IPS DF 6.9 (cell line): ENCODE measurements at places on chromosomes 3 and 15.

GRCh38 chr3:125166599-125167136 lies 45.9 kb downstream of the SLC12A8 start:
- DNase-seq: no peak

GRCh38 chr3:140588558-140588957 lies 89.3 kb upstream of the TRIM42 start:
- peak; percentile 16 for DNase-seq

DNA sequence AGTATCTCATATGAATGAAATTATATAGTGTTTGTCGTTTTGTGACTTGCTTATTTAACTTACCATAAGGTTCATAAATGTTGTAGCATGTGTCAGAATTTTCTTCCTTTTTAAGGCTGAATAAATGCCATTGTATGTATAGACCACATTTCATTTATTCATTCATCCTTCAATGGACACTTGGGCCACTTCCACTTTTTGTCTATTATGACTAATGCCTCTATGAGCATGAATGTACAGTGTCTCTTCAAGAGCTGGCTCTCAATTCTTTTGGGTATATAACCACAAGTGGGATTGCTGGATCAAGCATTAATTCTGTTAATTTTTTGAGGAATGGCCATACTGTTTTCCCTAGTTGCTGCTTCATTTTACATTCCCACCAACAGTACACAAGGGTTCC lies 156.1 kb downstream of the VPS8 start:
- no peak for DNase-seq

GRCh38 chr3:2097641-2098191 lies 950 bp upstream of the CNTN4 start:
- DNase-seq: no peak

- no peak for DNase-seq
Observed at GRCh38 chr15:92596623-92597022, 59.0 kb downstream of the FAM174B start.

GRCh38 chr3:99925584-99926230 lies 108.0 kb downstream of the CMSS1 start:
- DNase-seq: no peak

DNA sequence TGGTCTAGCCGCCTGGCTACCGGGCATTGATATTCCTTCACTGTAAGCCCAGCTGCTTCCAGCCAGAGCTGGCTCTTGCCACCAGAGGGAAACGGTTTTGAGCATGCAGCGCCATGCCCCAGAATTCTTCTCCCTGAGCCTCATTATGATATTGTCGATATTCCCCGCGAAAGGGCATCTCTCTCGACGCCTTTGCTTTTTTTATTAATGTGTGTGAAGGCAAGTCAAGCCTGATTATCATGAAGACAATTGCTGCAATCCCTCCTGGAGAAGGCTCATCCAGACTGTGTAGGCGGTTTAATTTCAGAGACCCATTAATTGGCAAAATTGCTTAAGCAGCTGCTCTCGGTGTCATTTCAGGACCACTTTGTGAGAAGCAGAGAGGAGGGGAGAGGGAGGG lies 321.2 kb upstream of the TLE3 start:
- DNase-seq: no peak

DNA sequence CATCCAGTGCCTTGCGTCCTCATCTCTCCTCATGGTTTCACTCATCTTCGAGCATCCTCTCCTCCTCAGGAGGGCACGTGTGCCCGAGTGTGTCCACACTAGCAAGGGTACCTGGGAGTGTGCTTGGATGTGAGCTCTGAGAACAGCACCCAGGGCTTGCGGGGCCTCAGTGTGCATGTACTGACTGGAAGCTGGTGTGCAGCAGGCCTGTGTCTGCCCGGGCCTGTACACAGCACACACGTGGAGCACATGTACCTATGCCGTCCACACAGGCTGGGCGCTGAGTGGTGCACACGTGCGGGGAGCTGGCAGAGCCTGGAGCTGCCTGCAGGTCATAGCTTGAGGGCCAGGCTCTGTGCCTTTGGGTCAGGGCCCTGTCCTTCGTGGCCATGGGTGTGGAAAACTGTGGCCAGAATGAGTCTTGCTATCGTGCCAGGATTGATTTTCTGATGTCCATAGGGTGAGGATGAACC lies 34.9 kb downstream of the TSPAN3 start:
- DNase-seq: no peak

GRCh38 chr3:30733209-30733608 lies 126.8 kb downstream of the TGFBR2 start:
- DNase-seq: no peak

DNA sequence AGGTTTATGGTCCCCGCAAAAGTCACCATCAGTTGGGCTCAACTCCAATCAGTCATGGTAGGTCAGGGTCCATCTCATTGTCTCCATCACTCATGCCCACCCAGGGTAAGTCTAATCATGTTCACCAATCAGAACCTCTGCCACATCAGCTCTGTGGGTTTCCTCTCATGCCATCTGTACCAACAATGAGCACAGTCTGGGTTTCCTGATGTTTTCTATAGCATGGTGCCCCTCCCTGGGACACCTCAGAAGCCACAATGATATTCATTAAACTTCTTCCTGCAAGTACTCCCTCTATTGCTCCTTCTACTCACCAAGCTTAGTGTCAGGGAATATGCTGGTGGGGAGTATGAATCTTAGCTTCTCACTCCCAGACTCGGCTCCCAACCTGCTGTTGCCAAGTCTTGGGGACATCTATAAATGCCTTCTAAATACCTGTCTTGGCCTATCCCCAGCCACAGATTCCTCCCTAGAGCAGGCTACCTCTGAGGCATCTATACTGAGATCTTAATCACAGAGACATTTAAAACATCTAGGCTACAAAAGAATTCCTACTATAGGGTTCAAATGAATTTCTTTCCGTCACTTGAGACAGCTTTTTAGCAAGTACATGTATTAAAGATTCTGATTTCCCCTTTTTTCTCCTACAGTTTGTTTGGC lies 5.0 kb upstream of the CCR2 start:
- no peak for DNase-seq

GRCh38 chr15:28962851-28963710 lies 77.3 kb downstream of the APBA2 start:
- DNase-seq: no peak

GRCh38 chr3:9179826-9180763 lies 69.4 kb downstream of the SRGAP3 start:
- no peak for DNase-seq

- DNase-seq: no peak
Observed at GRCh38 chr15:41610048-41610447, 50.2 kb upstream of the MGA start.

DNA sequence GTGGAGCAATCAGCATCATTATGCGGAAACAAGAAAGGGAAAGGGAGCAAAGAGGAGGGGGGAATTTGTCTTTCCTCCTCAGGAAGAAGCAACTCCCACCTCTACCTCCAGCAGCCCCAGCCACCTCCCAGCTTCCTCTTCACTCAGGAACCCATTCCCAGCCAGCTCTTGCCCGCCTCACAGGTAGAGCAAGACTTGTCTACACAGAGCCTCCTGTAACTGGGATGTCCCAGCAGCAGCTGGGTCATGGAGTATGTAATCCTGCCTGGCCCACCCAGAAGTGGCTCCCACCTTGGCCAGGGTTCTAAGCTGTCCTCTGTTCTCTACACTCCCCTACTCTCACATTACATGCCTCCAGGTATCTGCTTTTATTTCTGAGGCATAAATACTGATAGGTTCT lies 14.0 kb downstream of the IGDCC3 start:
- DNase-seq: no peak

DNA sequence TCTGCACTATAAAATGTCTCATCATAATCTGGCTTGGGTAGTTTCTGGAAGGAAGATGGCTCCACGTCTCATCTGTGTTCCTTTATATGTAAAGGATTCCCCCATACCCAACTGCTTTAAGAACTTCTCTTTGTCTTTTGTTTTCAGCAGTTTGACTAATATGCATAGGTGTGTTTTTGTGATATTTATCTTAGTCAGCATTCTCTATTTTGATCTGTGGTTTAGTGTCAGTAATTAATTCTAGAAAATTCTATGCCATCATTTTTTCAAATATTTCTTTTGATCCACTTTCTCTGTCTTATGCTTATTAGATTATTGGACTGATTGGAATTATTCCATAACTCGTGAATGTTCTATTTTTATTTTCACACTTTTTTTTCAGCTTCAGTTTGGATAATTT lies 286.3 kb upstream of the THRB start:
- DNase-seq: no peak

DNA sequence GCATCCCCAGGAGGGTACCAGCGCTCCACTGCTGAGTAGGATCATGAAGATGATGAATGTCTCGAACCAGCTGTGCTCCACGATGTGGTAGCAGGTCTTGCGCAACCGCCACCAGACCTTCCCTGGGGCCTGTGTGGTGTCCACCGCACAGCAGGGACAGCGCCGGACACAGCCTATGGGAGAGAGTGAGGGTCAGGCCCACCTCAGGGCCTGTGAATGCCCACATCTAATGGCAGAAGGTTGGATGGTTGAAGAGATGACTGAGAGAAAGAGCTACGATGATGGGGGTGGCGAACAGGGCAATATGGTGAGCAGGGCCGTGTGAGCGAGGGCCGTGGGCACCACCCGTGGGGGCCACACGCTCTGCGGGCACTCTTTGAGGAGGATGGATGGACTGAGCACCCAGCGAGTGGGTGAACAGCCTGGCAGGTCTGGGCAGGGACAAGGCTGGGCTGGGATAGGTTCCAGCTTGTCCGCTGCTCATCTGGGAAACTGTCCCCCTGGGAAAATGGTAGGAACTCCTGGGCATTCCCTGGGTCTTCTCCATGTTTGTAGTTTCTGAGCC lies 74.1 kb downstream of the SCN5A start:
- no peak for DNase-seq

GRCh38 chr3:181941250-181941649 lies 229.5 kb downstream of the SOX2 start:
- no peak for DNase-seq

DNA sequence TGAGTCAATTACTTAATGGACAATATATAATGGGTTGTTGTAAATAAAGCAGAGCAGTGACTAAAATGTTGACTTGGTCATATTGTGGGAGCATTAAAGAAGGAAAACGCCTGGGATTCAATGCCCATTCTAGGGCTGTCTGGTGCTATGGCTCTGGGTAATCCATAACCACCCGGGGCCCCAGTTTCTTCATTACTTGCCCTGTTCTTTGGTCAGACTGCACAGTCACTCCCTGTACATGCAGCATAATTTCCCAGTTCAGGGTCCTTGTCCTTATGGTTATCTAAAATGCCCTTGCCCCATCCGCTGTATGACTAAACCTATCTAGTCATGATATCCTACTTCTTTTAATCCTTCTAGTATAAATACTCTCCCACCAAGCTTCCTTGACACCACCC lies 27.5 kb upstream of the DENND4A start:
- no peak for DNase-seq

- no peak for DNase-seq
Observed at GRCh38 chr15:42808913-42809312, 72.0 kb upstream of the CDAN1 start.

- no peak for DNase-seq
Observed at GRCh38 chr3:156553705-156554356, 1.1 kb downstream of the SSR3 start.

DNA sequence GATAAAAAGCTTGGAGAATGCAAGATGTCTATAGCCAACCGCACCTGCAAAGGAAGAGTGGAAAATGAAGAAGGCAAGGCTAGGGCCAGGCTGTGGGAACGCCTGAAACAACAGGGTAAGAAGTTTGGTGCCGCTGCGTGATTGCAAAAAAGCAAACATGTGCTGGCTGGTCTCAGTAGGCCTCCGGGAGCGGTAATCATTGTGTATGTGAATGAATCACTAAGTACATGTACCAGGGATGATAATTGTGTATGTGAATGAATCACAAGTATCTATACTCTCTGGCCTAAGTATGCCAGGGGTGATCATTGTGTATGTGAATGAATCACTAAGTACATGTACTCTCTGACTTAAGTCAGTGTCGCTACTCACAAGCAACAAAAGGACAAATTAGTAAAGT lies 40.3 kb upstream of the PARL start:
- no peak for DNase-seq

GRCh38 chr3:176814285-176814684 lies 383.0 kb downstream of the TBL1XR1 start:
- DNase-seq: peak; percentile 72

DNA sequence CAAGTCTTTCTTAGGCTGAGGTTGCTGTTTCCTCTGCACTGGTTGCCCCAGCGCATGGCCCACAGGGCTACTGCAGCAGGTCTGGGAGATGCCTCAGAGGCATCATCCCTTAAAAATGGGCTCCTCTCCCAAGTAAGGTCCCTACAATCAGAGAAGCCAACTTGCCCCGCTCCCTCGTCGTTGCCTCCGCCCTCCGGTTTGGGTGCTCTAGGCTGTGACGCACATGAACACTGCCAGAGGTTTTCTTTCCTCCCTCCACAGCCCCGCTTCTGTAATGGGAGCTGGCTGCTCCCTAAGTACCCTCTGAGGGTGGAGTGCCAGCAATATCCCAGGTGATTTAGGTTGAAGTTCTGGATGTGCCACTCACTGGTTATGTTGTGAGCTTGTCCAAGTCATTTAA lies 14.0 kb downstream of the MAGEF1 start:
- DNase-seq: no peak
